Upper lobe of left lung (tissue), 6 donors: ENCODE measurements at places on chromosomes 5 and 9. TPM values are rescaled to one million over a fixed set of nuclear protein-coding genes. Genes with fewer than 3 reads are reported as not detected.
A peak's percentile ranks its signal among the peaks of the same experiment; 100 is the strongest.

- no peak for DNase-seq
Observed at GRCh38 chr9:123530244-123530643, 174.2 kb downstream of the CRB2 start.

DNA sequence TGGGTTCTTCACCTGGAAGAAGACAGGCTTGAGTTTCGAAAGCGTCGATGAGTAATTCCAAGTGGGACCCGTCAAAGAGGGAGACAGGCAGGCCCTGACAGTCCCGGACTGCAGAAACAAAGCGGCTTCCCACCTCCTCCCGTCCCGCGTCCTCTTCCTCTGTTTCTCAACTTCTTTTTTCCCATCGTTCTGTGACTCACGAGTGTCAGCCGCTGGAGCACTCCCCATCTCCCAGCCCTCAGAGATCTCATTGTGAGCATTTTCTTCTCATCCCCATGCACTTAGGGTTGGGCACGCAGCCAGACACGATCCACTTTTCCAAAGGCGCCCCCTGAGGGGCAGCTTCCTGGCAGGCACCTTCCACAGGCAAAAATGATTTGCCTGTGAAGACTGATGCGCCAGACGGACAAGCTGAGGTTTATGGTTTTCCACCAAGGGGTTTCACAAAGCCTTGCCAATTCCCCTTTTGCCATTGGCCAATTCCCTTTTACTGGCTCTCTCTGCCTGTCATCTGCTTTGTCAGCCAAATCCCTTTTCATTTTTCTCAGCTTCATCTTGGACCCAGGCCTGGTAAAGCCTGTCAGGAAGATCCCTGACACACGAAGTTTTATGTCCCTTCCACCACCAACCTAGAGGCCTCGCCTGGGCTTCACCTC, 86.5 kb upstream of the ANKRD55 start:
- DNase-seq = no peak

Gene GABRA6
- total RNA-seq = not detected

DNA sequence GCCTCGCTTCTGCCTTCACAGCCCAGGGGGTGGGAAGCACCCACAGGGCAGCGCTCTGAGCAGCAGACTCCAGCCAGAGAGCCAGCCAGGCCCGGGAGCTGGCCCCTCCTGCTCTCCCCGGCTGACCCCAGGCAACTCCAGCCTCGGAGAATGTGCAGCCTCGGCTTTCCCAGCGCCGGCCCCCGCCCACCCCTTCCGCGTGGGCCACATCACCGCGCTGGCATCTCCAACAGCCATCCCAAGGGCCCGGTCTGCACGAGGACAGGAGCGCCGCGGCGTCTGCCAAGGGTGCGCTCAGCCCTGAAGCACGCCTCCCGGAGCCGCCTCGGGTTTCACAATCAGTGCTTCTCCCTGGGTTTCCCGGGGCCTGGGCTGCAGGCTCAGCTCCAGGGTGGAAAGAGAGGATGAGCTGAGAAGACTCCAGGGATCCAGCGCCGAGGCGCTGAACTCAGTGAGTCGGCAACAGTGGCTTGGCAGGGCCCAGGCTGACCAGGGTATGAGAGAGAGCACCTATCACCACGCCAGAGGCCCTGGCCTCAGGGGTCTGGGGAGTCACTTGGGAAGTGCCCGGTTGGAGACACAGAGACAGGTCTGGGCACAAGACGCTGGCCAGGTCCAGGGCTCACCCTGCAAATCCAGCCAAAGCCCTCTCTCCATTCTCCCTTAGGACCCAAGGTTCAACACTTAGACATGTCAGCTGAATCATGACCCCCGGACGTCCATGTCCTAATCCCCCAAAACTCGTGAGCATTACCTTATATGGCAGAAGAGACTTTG, 79.6 kb downstream of the ADAMTS2 start:
- DNase-seq = peak; percentile 95

Gene CDK7
- total RNA-seq = 21.0 TPM

Gene TNFAIP8
- total RNA-seq = 22.0 TPM

GRCh38 chr5:4295663-4296339, 700.2 kb downstream of the IRX1 start:
- no peak for DNase-seq

Gene HMMR
- 3.9 TPM for total RNA-seq

GRCh38 chr9:125509476-125509875, 197.5 kb downstream of the MAPKAP1 start:
- no peak for DNase-seq

DNA sequence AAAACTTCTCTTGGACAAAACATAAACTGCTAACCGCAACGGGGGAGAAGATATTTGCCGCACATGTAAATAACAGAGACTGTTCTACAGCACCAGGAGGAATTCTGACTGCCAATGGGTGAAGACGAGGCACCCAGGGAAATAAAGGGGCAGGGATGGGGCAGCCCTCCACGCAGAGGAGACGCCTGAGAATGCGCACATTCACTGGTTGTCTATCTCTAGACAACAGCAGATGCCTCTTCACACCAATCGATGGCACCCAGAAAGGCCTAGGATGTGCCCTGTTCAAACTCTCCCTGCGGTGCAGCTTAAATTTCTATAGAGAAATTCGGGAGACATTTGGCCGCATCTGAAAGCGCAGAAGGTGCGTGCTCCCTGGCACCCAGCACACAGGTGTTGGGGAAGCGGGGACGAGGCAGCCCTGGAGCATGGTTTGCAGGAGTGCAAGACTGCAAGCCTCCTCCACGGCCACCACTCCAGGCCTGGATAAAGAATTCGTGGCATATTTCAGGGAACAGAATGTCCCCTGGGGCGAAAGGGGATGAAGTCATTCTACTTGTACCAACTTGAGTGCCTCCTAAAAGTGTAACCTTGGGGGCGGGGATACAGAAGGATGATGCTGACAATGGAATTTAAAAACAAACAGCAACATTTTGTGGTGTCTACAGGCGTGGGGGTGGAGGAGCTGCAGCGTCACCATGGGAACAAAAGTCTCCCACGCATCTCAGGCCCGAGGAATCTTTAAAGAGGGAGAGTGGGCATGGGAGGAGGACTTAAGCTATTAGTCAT, 6.3 kb upstream of the IRX2 start:
- no peak for DNase-seq

- no peak for DNase-seq
Observed at GRCh38 chr9:128246471-128246870, 29.3 kb downstream of the GOLGA2 start.
